ENCODE measurements at places on chromosomes 3 and 15. TPM values are rescaled to one million over a fixed set of nuclear protein-coding genes. Genes with fewer than 3 reads are reported as not detected.

CD80 gene
- 1.1 TPM for total RNA-seq

LARP6 gene
- 103 TPM for total RNA-seq

GOLGA8Q gene
- total RNA-seq: 21.1 TPM

SAMD7 gene
- total RNA-seq: not detected

PRICKLE2 gene
- 28.8 TPM for total RNA-seq

SLC12A1 gene
- not detected for total RNA-seq

GPR27 gene
- 11.0 TPM for total RNA-seq

XYLB gene
- 1.1 TPM for total RNA-seq

BNC1 gene
- total RNA-seq: 0.94 TPM

HTR3E gene
- total RNA-seq: not detected

LNP1 gene
- 15.8 TPM for total RNA-seq

TNIK gene
- 84.1 TPM for total RNA-seq

KLHL40 gene
- not detected for total RNA-seq

ABHD6 gene
- 14.7 TPM for total RNA-seq

RHOV gene
- 0.29 TPM for total RNA-seq

CCDC39 gene
- not detected for total RNA-seq

GCSAM gene
- total RNA-seq: 0.33 TPM

TRH gene
- 0.22 TPM for total RNA-seq

SPSB4 gene
- not detected for total RNA-seq

ERICH6 gene
- 0.27 TPM for total RNA-seq

IL5RA gene
- total RNA-seq: not detected

LMAN1L gene
- total RNA-seq: not detected

All from thyroid gland (tissue), 4 donors.